ENCODE measurements at places on chromosomes 13 and 19.
A peak's percentile ranks its signal among the peaks of the same experiment; 100 is the strongest.

GRCh38 chr13:39894586-39894985 is 239.1 kb downstream of the COG6 start:
- no peak for DNase-seq

GRCh38 chr13:110134801-110135200 is 172.2 kb downstream of the COL4A1 start:
- DNase-seq = no peak

DNA sequence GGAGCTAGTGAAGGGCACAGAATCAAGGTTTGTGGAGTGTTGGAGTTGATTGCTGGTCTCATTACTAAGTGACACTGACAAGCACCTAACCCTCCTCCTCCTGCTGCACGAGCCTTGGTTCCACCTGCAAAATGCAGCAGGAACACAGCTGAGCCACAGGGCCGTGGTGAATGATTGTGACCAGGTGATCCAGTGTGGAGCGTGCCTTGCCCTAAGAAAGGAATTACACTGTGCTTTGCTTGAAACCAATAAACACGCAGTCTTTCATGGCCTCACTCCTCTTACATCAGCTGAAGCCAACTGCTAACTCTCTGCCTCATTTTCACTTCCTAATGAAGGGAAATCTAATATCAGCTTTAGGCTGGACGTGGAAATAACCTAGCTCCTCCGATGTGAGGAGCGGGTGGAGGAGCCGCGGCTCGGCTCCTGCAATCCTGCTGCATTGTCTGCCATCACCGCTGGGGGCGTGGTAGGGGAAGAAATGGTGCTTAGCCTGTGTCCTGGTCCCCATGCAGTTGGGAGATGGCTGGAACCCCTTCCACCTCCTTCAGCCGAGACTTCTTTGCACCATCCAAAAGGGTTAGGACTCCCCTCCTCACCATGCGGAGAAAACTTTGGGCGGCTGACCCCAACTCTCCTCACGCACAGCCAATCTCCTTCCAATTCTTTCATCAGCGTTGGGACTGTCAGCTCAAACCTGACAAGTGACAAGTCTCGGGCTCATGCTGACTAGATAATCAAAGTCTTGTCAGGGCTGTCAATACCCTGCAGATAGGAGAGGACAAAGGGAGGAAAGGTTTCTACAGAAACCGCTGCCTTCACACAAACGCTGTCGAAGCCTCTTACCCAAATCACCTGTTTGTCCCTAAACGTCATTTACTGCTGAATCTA is 427.9 kb downstream of the ZNF536 start:
- DNase-seq = peak; percentile 12

DNA sequence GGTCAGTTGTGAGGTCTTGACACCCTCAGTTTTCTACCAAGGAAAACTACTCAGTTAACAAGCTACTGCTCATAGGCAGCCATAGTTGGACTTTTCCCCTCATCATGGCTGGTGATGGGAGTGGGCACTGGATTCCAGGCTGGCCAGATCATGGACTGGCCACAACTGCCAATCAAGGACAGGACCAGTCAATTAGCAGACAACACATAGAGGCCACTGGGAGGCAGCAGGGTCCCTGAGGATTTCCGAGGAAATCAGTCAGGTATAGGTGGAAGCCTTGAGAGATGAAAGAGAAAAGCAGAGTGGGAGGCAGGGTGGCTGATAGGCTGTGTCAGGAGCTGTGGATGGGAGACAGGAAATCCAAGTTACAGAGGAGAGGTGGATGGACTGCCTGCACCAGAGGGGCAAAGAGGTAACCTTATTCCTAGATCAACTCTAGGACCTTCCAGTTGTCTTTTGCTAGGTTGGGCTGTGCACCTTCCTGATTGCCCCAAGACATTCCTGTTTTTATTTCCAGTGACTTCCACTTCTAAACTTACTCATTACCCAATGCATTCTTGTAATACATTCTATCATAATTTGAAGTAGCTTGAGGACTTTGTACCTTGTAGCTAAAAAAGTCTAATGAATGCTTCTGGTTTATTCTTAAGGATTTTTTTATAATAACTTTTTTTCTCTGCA is 361.8 kb downstream of the KCNRG start:
- no peak for DNase-seq

GRCh38 chr13:114298866-114299265 is 15.4 kb upstream of the CHAMP1 start:
- no peak for DNase-seq

DNA sequence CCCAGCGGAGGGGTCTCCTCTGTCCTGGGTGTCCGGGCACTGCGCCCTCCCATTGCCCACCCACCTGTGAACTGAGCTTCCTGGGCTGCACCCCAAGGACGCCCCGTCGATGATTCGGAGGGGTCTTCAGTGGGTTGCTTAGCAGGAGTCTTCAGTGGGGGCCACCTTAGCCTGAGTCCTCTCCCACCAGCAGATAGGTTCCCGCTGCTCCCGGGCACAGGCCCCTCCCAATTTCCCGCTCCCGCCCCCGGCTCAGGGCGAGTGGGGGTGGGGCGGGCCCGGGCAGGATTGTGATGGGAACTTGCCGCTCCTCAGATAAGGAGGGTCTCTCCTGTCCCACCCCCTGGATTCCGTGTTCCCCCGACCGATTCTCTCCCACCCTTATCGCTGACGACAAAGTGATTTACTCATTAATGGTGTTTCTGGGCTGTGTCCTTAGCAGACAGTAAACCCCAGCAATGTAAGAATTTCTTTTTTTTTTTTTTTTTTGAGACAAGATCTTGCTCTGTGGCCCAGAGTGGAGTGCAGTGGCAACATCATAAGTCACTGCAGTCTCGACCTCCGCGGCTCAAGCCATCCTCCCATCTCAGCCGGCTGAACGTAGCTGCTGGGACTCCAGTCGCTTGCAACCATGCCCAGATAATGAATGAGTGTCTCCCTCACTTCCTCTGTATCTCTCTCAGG is 655 bp upstream of the S1PR5 start:
- DNase-seq = no peak

- peak; percentile 66 for DNase-seq
Measured at GRCh38 chr19:43777163-43777695, 3.5 kb downstream of the KCNN4 start.

- no peak for DNase-seq
Measured at GRCh38 chr13:95745752-95746151, 68.8 kb downstream of the DNAJC3 start.

- DNase-seq = no peak
Measured at GRCh38 chr19:39971380-39972035, 543 bp downstream of the PSMC4 start.

DNA sequence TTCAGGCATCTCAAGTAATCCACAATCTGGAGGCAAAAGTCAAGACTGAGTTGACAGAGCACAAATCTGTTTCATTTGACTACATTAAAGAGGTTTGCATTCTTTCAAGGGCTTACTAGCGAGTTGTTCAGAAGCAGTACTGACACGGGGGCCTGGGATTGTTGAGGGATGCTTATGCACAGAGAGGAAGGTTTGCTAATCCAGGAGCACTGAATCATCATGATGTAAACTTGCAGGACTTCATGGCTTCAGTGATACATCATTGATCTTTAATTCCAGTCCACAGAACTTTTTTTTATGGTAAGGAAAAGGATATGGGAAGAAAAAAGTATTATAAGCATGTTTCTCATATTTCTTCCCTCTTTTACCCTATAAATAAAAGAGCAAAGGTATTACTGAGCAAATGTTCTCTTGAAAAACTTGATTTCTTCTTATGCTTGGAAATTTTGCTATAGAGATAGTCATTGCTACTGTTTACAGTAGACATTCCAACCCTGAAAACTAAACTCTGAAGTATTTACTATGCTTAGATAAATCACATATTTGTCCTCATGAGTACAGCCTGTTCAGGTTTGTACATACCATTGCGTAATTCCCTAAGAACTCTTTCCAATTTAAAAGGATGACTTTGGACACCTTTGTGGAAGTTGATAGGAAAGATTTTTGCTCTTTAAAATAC is 65.8 kb upstream of the KPNA3 start:
- no peak for DNase-seq
